NCI-H187 (cell line): ENCODE measurements at places on chromosomes 3 and 15.

- no peak for DNase-seq
These were observed 25.7 kb downstream of the DNAH12 start for GRCh38 chr3:57518276-57518915.

- no peak for DNase-seq
These were observed 25.6 kb upstream of the GLCE start for GRCh38 chr15:69134791-69135190.

- no peak for DNase-seq
These were observed 280.0 kb upstream of the TRIM42 start for GRCh38 chr3:140397847-140398246.

DNA sequence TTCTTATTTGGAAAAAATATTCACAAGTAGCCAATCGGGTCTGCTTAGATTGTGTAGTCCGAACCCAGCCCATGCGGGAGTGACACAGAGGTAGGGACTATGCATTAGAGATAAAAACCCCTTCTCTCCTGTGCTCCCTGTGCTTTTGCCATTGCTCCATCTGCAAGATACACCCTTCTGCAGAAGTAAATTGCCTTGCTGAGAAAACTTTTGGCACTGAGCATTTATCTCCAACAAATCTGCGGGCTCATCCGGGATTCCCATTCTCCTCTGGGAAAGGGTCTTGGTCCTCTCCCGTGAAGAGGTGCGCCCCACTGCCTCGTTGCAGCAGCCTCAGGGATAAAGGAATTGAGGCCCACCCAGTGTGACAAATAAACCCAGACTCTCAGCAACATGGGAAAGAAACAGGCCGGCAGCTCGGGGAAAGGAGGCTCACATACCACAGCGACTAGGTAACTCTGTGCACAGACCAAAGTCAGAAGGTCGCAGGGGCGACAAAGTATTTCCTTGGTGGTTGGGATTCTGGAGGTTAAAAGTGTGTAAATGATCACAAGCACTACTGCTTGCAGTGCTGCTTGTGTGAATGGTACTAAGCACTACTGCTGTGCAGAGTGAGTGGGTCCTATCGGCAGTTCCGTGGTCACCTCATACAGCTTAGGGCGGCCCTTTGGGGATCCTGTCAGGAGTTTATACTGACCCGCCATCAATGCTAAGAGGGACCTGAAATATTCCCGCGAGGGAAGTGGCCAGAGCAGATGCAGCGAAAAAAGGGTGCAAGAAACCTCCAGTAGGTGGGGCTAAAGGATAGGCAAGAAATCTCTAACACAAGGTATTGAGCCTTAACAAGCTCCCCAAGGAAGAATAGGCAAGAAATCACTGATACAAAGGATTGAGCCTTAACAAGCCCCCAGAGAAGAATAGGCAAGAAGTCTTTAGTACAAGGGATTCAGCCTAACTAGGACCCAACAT is 54.3 kb downstream of the GSK3B start:
- no peak for DNase-seq

- no peak for DNase-seq
These were observed 73.8 kb downstream of the TLE3 start for GRCh38 chr15:70023769-70024491.
